ENCODE measurements at places on chromosomes 3 and 15.

DNA sequence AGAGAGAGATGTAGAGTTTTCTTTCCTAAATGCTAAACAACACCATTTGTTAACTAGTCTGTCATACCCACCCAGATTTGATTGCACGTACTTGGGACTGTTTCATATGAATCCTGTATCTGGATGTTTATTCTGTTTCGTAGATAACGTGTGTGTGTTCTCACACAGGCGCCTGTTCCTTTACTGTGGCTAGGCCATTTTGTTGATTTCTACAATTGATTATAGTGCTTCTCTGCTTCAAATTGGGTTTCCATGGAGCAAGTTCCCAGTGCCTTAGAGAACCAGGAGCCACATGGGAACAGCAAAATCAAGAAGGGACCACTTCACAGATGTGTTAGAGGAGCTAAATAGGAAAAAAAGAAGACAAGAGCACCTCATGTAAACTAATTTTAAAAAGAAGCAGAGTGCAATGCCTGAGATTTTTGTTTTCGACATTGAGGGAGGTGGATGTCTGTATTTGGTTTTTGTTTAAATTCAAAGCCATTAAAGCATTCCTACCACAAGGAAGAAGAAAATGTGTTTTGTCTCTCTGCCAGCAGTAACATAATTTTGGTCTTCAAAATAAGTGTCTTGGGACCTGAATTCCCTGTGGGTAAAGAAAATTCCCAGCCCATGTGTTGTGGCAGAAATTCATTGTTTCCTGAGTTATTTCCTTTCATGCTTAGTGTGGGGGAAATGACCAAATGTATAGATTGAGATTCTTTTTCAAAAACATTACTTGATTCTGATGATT lies 424.0 kb upstream of the C2CD4B start:
- DNase-seq: no peak

- no peak for DNase-seq
Measured at GRCh38 chr15:73485372-73485771, 42.4 kb downstream of the REC114 start.

DNA sequence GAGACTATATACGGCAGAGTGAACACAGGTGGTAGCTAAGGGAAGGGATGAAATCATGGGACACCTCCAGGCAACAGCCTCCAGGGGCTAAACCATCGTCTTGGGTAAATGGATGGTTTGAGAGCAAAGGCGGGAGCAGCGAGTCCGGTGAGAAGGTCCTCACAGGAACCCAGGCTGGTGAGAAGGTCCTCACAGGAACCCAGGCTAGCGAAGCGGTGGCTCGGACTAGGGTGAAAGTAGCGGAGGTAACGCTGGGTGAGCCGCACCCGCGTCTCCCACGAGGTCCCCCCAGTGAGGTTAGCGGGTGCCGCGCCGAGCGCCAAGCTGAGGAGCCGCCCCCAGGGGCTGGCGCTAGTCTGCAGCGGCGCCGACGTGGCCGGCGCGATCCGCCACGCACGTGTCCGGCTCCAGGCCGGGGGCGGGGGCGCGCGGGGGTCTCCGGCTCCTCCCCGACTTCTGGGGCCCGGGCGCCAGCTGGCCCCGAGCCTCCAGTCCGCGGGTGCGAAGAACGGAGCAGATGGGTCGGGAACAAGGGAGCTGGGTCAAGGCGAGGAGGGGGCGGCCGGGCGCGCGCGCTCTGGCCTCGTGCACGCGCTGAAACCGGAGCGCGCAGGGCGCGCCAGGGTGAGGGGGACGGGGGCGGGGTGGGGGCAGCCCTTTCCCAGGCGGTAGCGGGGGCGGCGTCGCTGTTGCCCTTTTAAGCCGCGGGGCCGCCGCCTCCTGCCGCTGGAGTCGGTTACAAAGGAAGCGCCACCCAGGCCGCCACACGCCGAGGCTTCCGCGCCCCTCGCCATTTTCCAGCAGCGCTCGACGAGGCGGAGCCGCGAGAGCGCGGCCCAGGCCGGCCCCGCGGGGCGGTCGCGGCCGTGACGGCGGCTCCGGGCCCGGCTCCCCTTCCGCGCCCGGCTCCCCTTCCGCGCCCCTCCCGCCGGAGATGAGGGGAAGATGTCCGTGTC lies at the start of gene UBE2Q2:
UBE2Q2 (plus strand) TSS at position 726 of the 956 bp plus-strand sequence; CDS start at position 946, 220 bp downstream.
- DNase-seq: peak; percentile 60

GRCh38 chr3:179731544-179731943 lies 78.7 kb downstream of the USP13 start:
- no peak for DNase-seq

DNA sequence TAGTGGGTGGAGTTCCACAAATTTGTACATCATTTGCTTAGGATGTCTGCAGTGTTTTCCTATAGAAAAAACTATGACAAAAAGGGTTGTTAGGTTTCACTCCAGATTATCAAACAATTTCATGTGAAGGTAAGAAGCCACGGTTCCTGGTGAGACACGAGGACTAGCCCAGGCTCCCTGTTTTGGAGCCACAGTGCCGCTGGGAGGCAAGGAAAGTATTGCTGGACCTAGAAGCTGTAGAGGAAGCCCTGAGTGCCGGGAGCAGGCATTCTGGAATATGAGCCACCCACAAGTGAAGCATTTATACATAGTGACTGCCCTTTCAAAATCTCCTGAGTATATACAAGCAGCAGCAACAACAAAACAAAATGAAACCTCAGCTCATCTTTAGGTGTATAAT lies 142.0 kb downstream of the GABRB3 start:
- no peak for DNase-seq

DNA sequence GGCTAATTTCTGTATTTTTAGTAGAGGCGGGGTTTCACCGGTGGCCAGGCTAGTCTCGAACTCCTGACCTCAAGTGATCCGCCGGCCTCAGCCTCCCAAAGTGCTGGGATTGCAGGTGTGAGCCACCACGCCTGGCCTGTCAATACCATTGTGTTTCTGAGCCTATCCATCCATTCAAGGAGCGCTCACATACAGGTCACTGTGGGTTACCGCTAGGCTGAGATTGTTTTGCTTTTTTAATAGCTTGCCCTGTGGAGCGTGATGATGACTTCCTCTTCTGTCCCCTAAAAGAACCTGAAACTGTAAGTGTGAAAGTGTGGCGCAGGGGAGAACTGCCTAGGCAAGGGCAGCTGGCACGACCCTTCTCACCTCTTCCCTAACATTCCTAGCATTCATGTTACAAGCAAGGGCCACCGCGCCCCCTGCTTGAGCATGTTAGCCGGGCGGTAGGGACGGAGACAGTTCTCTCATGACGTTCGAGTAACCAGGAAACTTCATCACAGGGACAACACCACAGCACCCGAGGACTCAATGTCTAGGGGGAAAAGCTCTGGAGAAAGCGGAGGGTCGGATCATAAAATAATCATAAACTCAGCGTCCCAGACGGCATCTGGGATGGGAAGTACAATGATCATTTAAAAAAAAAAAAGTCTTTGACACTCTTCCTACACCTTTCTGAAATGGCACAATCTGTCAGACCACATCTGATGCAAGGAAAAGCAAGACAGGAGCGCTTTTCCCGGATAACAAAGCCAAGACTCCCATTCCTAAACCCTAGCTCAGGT lies 790 bp downstream of the LAMP3 start:
- no peak for DNase-seq

DNA sequence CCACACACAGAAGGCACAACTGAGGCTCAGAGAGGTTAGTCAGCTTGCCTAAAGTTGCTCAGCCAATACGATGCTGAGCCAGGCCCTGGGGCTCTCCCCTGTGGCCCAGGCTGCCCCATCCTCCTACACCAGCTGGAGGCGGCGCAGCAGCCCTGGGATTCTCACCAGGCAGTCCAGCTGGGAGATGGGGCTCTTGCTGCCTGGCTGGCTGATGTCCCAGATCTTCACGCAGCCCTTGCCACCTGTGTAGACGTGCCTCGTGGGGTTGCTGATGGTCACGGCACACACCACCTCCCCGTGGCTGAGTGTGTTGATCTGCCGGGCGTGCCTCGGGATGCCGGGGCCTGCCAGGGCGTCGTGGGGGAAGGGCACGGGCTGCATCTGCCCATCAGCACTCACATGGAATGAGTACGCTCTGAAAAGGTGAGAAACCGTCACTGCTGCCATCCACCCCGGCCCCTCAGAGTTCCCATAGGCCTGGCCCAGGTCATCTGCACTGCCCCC lies 42.8 kb downstream of the TLE3 start:
- no peak for DNase-seq

- no peak for DNase-seq
Measured at GRCh38 chr3:188689101-188689574, 482.6 kb upstream of the TPRG1 start.

DNA sequence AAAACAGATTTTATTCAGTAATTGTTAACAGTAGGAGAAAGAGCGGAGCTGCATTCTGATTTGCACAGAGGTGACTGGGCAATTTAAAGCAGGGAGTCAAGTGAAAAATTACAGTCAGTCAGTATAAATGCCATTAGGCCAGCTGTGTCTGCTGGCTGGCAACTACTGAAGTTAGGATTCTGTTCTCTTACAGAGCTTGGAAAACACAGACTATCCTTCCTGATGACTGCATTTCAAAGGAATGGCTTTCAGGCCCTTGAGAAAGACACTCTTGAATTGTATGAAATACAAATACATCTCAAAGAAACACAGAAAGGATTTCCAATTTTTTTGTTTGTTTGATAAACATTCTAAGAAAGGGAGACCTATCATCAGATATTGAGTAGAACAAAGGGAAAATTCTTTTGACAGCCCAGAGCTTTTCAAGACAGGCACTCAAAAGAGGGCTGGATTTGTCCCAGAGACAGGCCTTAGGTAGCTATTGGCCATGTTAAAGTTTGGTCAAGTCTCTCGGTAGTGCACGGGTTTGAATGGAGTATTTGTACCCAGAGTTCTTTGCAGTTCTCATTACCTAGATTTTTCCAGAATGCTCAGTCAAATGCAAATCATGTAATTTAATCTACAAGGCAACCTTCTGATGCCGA lies 551.2 kb upstream of the CCDC54 start:
- no peak for DNase-seq
